ENCODE measurements at places on chromosomes 2 and 18.

- peak; percentile 64 for DNase-seq
These were observed 63.0 kb downstream of the TANK start for GRCh38 chr2:161223139-161223732.

DNA sequence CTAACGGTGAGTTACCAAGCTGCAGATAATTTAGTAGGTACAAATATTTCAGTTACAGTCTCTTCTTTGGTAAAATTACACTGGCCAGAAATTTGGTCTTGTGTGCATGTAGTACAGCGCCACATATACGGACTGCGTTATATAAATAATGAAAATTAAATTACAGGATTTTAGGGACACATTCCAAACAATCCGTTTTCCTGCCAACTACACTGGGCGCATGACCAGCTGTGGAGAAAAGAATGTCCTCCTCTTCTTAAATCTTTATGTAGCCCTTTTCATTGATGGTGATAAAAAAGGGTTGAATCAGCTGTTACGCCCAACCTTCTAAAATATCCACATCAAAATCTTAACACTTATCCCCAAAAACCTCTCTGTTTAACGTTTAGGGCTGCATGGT is 37.5 kb downstream of the TCF4 start:
- DNase-seq = no peak

DNA sequence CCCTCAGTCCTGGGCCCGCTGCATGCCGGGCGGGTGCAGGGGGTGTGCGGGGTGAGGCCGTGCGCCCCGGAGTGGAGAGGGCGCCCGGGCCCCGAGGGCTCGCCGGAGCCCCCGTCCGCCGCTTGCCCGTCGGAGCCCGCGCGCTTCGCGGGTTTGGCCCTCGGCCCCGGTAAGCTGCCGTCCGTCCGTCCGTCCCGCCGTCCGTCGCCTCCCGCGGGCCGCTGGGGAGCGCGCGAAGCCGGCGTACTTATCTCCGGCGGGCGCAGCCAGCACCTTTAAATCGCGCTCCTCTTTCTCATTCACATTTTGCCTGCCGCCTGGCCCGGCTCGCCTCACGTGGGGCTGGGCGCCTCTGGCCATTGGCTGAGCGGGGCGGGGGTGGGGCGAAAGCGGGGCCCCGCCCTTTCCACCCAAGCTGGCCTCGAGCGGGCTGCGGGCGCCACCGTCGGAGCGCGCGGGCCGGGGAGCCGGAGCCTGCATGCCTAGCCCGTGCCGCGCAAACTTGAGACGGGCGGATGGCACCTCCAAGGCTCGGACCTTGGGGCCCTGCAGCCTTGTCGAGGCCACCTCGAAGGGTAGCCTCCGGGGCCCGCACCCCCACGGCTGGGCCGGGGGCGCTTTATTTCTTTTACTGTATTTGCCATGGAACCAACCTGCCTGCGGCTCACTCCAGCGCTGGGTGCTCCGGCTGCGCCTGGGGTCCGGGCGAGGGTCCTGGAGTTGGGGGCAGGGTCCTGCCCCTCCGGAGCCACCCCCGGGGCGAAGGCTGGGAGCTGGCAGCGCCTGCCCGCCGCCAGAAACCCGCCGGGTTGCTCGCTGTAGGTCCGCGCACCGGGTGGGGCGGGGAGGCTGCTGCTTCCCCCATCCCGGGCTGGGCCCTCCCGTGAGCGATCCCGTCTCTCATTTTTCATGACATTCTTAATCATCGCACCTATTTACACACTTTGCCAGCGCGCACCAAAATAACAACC is at the start of gene GBX2:
Gene GBX2, minus strand, starts transcription at position 277 of the 971 bp plus-strand sequence. CDS start 415 bp downstream, outside the sequence.
- no peak for DNase-seq

DNA sequence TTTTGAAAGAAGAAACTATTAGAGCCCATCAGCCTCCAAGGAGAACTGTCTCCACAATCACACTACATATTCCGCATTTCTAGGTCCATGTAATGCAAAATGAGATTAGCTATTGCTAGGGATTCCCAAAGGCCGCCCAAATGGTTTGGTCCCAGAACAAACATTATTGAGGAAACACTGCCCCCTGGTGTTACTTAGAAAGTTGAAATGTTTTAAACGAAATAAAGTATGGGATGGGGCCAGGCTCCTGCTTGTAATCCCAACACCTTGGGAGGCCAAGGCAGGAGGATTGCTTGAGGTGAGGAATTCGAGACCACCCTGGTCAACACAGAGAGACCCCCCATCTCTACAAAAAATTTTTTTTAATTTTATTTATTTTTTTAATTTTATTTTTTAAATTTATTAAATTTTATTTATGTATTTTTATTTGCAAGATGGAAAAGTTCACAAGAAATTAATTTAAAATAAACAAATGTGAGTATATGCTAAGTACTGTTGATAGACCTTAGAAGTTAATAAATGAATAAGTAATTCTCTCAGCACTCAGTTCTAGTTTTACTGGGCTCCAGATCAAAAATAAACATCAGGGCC is 5.5 kb downstream of the NHEJ1 start:
- peak; percentile 68 for DNase-seq

DNA sequence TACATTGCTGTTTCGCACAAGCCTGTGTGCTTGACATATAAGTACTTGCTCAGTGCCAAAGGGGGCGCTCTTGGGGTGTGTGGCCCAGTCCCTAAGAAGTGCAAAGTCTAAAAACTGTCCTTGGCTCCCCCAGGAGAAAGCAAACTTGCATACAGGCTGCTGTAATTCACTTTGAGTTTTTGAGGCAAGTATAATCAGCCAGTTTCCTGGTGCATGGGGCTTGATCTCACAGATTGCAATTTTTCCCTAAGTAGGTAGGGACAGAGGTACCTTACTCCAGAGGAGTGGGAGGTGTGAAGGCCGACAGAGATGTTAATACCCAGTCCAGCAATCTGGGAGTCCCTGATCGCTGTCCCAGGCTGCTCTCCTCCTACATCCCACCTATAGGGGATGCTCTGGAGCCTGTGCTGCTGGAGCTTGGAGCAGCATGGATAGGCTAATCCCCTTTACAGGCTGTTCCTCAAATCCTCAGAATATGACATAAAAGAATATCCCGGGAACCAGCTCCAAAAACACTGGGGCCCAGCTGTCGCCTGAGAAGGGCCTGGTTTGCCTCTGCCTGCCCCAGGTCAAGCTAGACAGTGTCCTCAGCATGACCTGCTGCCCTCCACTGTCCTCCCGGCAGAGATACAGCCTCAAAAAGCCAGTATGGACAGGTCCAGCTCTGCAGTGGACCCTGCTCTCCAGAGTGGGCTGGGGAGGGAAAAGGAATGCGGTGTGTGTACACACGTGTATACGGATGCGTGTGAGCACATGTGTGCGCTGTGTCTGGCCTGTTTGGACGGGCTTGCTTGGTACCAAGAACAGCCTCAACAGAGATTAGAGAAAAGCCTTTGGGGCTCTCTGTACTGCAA is 136.5 kb upstream of the HAAO start:
- DNase-seq = no peak

DNA sequence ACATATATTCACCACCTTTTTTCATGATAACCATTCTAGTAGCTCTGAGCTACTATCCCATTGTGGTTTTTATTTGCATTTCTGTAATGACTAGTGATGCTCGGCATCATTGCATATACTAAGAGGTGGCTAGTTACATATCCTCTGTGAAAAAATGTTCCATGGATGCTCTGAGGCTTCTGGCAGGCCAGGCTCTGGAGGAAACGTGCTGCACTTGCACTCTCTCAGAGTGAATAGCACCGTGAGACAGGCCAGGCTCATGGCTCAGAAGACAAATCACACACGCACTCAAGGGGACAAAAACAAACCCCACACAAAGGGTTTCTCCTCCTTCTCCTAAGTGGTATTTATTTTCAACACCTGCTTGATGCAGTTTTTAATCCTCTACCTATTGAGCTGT is 1085.3 kb upstream of the CNTNAP5 start:
- DNase-seq = no peak

DNA sequence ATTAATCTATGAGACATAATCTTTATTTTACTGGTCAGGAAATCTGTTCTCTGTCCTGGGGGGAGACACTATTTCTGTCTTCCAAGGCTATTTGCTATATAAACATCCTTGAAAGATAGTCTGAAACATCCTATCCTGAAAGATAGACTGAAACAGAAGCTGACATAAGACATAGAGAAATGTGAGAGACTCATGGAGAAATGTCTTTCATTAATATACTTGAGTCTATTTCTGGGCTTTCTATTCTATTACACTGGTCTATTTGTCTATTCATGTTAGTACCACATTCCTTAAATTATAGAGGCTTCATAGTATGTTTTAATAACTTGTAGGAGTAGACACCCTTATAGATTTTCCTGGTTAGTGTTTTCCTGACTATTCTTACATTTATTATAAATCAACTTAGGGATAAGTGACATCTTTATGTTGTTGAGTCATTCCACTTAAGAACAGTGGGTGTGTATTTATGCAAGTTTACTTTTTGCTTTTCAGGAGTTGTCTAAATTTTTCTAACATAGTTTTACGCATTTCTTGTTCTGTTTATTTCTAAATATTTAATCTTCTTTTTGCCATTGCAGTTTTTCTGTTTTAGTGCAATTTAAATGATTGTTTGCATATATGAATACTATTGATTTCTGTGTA is 244.9 kb upstream of the ZSWIM2 start:
- no peak for DNase-seq

DNA sequence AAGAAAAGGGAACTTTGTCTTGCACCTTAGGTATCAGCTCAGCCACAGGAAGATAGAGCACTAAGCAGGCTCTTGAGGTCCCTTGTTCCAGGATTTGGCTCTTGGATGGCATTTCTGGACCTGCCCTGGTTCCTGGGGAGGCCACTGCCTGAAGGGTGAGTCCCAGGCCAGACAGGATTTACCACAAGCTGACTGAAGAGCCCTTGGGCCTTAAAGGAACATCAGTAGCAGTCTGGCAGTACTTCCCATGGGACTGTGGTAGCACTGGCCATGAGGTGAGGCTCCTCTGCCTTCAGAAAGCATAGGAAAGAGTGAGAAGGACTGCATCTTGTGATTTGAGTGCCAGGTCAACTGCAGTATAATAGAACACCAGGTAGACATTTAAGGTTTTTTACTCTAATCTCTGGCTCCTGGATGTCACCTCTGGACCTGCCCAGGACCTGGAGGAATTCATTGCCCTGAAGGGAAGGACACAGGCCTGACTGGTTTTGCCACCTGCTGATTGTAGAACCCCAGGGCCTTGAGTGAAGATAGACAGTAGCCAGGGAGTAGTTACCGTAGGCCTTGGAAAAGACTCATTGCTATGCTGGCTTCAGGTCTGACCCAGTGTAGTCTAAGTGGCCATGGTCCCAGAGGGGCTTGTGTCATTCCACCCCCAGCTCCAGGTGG is 154.4 kb upstream of the CREB1 start:
- no peak for DNase-seq

DNA sequence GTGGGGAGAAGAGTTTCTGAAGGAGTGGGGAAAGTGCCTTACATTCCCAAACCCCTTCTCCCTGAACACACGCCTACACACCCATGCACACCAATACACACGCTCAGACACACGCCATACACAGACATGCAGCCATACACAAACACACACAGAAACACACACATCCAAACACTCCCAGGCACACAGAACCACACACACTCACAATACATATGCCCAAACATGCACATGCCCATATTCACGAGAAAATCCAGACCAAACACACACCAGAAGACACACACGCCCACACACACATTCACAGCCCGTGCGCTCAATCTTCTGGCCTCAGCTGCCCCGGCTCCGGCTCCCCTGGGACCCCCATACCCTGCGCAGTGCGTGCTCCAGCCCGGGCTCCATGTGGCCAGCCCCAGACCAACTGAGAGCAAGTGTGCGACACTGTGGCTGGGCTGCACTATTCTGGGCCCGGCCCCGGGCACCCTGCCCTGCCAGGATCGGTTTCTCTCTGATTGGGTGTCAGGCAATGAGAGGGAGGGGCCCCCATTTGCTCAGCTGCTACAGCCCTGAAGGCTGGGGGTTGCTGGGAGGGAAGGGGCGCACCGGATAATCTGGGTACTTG is at the start of gene PRKAG3:
Gene PRKAG3, minus strand, starts transcription at position 426 of the 613 bp plus-strand sequence.
- DNase-seq = no peak

- no peak for DNase-seq
These were observed 320.1 kb downstream of the OSR1 start for GRCh38 chr2:19038071-19039015.

DNA sequence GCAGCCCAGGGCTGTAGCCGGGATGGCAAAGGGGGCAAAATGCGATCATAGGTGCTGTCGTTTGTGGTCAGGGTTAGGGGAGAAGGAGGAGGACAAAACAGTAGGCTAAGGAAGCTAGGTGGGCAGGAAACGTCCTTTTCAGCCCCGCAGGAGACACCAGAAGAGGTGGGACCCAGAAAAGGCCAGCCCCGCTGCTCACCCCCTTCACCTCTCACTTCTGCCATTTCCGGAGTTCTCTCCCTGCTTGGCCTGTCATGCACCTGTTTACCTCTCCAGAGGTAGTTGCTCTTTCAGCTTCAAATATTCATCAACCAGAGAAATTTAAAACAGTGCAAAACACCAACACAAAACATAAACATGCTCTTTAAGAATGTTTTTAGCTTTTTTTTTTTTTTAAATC is 849 bp downstream of the AQP4 start:
- DNase-seq = no peak

GRCh38 chr2:136448432-136448831 is 316.9 kb upstream of the THSD7B start:
- no peak for DNase-seq

DNA sequence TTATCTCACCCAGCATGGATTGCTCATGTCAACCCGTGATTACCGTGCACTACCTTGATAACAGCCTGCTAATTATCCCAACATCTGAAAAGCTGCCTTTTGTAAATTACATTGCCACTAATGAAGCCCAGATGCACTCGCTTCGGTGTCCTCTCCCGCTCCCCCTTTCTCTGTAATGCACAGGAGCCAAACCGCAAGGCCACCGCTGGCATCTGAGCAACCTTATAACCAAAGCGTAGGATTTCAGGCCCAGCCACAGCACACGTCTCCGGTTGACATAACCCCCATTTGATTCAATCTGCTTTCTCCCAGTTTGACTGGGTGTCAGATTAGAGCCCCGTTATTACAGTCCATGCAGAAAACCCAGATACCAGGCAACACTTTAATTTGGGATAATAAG is 341.2 kb downstream of the ALK start:
- DNase-seq = no peak

GRCh38 chr2:216632952-216633615 is at the start of gene IGFBP2:
Gene IGFBP2, plus strand, starts transcription at chr2:216633420. Its CDS starts 104 bp downstream, at chr2:216633524.
- DNase-seq = no peak

DNA sequence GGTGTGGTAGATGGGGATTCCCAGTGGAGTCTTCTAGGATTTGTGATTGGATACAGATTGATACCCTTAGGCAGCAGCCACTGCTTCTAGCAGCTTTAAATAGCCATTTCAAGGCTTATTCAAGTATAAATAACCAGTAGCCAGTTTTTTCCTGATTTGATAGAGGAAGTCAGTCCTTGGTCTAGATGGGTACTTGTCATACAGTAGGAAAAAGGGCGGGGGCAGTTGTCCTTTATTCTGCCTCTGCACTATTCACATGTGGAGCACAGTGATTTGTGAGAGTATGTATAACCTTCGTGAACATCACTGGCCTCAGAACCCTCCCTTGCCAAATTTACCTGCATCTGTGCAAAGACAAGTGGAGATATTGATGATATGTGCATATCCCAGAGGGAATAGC is 6.8 kb downstream of the PPP1CB start:
- no peak for DNase-seq

DNA sequence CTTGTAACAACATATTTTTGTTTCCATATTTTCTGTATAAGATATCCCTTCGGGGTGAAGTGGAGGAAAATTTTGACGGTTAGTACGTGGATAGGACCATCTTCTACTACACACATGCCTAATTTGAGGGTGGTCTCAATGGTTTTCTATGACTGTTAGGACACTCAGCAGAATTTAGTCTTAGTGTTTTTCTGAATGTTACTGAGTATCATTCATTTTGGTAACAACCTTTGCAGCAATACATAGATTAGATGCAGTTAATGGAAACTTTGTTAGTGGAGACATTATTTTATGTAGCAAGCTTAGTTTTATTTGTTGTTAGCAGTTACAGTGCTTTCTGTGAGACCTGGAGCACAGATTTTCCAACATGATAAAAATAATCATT is 1.6 kb downstream of the ITGAV start:
- no peak for DNase-seq

Data from CD4-positive, alpha-beta T cell treated with Interleukin-15 for 4 hours (primary cell).